ENCODE measurements at places on chromosomes 13 and 19. TPM values are rescaled to one million over a fixed set of nuclear protein-coding genes. Genes with fewer than 3 reads are reported as not detected.
A peak's percentile ranks its signal among the peaks of the same experiment; 100 is the strongest.

- no peak for DNase-seq
These were observed 130.1 kb upstream of the SLC10A2 start for GRCh38 chr13:103196356-103196755.

DNA sequence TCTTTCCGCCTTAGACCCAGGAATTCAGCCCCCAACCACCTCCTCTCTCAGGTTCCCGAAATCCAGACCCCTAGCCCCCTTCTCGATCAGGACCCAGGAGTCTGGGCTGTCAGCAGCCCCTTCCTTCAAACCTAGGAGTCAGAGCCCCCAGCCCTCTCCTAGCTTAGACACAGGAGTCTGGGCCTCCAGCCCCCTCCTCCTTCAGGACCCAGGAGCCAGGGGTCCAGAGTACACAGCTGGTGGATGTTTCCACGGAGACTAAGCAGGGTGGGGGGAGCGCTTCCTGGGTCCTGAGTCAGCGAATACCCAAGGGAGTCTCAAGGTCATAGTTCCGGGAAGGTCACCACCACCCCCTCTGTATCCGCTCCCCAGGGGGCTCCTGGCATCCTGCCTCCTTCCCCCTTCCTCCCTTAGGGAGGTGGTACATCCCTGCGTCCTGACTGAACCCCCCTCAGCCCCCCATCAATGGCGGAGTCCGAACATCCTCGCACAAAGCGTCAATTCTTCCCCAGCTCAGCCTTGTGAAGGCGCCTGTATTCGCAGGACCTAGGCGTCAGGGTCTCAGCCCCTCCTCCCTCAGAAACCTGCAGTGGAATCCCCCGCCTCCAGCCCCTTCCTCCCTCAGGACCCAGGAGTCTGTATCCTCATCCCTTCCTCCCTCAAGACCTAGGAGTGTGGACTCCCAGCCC, 4.6 kb downstream of the CADM4 start:
- no peak for DNase-seq

- no peak for DNase-seq
These were observed 813 bp downstream of the ZNF562 start for GRCh38 chr19:9673912-9674662.

LRP3 gene
- 20.7 TPM for total RNA-seq

GRCh38 chr13:111490611-111491010, 170.2 kb downstream of the TEX29 start:
- DNase-seq: no peak

GRCh38 chr19:55068950-55069864, 6.3 kb upstream of the RDH13 start:
- DNase-seq: peak; percentile 68

DLEU7 gene
- 0.38 TPM for total RNA-seq

TTC9B gene
- not detected for total RNA-seq
